SHP77 (cell line): ENCODE measurements at places on chromosomes 16 and 17.

GRCh38 chr17:28472871-28473497, 460 bp upstream of the SLC13A2 start:
- no peak for DNase-seq

- DNase-seq: no peak
Measured at GRCh38 chr16:50160495-50161164, 7.5 kb downstream of the TENT4B start.

DNA sequence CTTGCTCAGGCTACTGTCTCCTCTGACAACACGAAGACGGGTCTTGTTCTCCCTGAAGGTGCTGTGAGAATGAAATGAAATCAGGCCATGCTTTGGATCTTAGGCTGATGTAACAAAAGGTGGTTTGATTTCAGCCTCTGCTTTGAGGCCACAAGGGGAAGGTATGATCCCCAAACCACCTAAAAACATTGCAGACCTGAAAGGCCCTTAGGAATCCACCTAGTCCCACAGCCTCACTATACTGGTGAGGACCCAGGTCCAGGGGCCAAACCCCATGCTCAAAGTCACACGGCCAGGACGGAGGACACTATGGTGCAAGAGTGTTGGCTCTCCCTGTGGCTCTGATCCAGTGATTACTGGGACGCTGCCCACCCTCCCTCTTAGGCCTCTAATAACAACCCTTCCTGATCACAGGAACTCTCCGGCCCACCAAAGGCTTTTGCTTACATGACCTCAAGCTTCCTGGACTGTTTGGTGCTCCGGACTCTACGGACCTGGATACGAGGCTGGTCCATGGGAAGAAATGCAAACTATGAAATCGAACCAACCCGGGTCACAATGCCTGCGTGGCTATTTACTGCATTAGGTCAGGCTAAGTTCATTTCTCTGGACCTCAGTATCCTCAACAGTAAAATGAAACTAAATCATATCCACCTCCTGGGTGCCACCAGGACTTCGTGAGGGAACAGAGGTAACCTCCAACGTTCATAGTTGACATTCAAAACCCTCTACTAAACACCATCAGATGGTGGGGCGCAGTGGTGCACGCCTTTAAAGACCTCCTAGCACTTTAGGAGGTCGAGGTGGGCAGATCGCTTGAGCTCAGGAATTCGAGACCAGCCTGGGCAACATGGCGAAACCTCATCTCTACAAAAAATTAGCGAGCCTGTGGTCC, 1.5 kb downstream of the TRIM25 start:
- no peak for DNase-seq

DNA sequence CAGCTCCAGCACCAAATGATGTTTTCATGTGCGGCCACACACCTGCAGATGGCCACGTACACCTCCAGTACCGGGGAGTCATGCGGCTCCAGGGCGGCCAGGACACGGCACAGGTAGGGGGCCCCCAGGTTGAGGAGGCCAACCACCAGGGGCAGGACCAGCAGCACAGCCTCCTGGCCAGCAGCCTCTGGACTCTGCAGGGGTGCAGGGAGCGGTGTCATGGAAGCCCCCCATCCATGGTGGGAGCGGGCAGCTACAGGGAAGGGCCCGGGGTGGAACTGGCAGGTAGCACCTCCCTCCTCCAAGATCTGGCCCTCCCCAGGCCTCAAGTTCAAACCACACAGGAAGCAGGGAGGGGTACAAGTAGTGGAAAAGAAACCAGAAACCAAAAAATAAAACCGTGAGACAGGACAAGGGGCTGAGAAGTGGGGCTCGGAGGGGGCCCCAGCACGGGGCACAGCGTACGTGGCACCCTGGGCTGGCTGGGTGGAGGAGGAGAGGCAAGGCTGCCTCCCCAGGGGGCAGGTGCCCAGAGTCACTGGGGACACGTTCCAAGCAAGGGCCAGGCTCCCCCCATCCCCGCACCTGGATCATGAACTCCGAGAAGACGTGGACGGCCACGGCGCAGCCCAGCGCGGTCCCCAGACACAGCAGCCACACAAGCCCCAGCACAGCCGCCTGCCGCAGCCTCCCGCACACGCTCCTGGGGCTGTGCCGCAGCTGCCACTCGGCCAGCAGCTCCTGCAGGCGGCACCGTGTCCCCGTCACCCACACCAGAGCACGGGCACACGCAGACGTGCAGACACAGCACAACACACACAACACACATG, 7.4 kb downstream of the TMC6 start:
- no peak for DNase-seq

DNA sequence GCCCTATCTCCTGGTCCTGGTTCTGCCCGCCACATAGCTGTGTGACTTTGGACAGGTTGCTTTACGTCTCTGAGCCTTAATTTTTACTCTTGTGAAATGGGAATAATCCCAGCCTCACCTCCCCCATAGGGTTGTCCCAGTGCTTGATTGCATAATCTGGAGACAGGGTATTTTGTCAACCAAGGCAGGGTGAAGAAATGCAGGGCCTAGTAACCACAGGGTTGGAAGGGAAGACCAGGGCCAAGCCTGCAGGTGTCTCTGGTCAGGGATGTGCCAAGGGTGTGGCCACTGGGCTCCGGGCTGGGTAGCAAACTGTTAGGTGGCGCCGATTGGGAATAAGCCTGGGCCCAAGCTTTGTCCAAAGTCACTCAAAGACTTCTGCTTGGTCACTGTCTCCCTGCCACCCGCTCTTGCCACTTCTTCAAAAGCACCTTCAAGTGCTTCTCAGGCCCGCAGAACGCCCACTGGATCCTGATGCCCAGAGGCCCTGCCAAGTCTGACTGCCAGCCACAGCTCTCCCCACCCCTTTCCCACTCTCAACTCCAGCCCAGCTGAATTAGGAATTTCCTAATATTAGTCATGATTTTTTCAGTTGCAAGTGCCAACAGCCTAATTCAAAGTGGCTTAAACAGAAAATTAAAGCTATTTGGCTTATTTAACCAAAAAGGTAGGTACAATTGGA, 20.6 kb upstream of the COL1A1 start:
- no peak for DNase-seq

DNA sequence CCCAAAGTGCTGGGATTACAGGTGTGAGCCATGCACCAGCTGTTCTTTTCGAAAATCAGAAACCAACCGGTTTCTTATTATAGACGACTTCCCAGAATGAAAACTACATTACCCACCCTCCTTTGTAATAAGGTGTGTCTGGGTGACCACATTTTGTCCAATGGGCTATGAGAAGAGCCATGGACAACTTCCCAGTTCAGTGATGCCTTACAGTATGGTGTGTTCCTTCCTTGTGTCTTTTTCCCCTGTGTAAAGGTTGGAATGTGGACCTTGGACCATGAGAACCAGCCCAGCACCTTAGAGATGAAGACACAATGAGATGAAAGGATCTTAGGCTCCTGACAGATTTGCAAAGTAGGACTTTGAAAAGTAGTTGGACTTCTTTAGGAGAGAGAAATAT, 85.0 kb upstream of the ATF7IP2 start:
- DNase-seq: no peak

DNA sequence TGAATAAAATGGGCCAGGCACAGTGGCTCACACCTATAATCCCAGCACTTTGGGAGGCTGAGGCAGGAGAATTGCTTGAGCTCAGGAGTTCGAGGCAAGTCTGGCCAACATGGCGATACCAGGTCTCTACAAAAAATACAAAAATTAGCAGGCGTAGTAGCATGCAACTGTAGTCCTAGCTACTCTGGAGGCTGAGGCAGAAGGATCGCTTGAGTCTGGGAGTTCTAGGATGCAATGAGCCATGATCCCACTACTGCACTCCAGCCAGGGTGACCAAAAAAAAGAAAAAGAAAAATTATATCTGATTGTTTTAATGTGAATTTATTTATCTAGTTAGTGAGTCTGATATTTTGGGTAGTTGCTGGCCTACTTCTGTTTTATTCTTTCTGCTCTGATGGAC, 7.0 kb downstream of the IL34 start:
- DNase-seq: no peak

DNA sequence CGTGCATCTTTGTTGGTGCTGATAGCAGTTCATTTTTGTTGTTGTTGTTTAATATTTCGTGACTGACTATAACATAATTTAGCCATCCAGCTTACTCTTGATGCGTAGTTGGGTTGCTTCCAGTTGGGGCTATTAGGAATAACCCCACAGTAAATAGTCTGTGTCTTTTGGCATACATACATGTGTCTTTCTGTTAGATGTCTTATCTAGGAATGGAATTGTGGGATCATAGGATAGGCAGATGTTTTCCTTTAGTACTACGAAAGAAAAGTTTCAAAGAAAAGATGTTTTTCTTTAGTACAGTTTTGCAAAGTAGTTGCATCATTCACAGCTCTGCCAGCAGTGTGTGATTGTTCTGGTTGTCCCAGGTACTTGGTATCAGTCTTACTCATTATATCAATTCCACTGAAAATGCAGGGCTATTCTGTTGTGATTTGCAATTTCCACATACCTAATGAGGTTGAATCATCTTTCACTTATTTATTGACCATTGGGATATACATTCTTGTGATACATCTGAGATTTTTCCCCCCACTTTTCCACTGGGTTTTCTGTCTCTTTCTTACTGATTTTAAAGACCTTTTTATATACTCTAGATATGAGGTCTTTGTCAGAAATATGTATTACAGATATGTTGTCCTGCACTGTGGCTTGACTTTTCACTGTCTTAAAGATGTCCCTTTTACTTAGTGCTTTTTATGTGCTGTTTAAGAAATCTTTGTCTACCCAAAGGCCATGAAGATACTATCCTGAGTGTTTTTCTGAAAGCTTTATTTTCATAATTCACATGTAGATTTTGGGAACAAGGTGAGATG, 173.3 kb downstream of the MRTFB start:
- DNase-seq: no peak
